ENCODE measurements at places on chromosomes 2 and 18.

- DNase-seq, result no peak
Measured at GRCh38 chr2:228689053-228689452, 507.6 kb upstream of the SPHKAP start.

GRCh38 chr18:25133879-25134278, 218.1 kb downstream of the ZNF521 start:
- DNase-seq, result no peak

GRCh38 chr2:196334710-196335109, 163.3 kb upstream of the STK17B start:
- DNase-seq, result no peak

DNA sequence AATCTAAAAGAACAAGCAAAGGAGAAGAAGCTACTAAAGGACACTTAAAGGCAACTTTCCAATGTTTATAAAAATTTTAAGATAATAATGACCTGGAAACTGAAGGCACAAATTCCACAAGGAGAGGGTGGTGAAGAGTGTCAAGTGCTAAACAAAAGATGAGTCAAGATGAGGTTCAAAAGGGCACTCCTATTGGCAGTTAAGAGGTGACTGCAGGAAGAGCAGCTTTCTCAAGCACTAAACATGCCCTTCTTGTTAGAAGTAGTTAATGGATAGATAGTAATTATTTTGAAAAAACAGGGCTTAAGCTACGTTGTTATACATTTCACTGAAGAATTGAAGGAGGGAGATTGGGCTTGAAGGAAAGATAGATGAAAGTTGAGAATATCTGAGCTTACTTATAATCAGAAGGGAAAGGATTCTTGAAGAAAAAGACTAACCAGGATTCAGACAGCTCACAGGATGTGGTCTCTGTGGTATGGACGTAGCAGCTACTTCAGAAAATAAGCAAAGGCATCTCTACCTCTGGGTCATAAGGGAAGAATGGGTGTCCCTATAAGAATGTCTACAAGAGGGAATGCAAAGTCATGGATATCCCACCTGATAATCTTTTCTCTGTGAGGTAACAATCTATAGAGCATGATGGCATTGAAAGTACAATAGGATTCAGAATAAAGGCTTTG, 454.7 kb upstream of the SLC39A10 start:
- no peak for DNase-seq

DNA sequence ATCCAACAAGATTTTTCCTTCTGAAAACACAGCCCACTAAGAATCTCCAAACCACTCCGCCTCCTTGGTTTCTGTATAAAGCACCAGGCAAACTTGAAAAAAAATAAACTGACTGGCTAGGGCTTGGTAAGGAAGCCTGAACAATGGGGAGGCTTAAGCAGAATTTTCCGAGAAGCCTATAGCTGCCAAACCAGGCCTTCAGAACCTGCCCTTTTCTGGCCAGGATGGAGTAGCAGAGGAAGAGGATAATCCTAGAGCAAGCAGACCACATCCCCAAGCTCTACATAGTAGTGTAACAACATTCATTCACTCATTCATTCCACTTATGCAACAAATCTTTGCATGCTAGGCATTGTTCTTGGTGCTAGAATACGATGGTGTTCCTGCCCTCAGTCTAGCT, 529.6 kb upstream of the ZEB2 start:
- DNase-seq, result no peak

- no peak for DNase-seq
Measured at GRCh38 chr18:8948471-8949149, 153.9 kb upstream of the NDUFV2 start.

- DNase-seq, result no peak
Measured at GRCh38 chr2:205996161-205996560, 89.8 kb downstream of the INO80D start.

- no peak for DNase-seq
Measured at GRCh38 chr2:66478731-66479316, 43.9 kb downstream of the MEIS1 start.

GRCh38 chr2:185044323-185044874, 446.1 kb downstream of the ZNF804A start:
- no peak for DNase-seq

DNA sequence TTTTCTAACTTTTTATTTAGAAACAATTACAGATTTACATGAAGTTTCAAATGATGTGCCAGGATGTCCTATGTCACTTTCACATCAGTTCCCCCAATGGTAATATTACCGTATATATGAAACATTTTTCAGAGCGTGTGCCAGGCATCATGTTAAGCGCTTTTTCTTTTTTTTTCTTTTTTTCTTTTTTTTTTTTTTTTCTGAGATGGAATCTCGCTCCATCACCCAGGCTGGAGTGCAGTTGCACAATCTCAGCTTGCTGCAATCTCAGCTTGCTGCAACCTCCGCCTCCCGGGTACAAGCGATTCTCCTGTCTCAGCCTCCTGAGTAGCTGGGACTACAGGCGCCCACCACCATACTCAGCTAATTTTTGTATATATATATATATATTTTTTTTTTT, 5.6 kb upstream of the PPP4R1 start:
- no peak for DNase-seq

Measured in stimulated activated CD8-positive, alpha-beta memory T cell treated with anti-CD3 and anti-CD28 coated beads, Interleukin-4, amount 100 ng/mL, for 1 hour (primary cell).